Inflammatory macrophage (primary cell): ENCODE measurements at places on chromosomes 3 and 15.

GRCh38 chr3:183064475-183064874, 34.8 kb downstream of the MCCC1 start:
- no peak for DNase-seq

DNA sequence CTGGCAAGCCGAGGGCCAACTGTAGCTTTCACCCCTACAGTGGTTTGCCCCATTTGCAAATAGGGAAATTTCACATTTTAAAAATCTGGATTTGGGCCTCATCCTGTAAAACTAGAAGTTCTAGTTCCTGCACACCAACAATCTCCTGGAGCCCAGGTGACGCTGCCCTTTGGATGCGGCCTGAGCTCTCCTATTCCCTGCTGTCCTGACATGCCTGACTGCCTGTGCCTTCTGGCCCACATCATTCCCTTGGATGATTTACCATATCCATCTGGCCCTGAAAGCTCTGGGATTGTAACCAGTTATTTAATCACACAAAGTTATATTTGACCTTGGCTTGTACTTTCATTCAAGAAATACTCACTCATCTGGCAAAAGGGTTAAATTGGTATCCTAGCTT, 272.3 kb downstream of the ARRDC4 start:
- no peak for DNase-seq

DNA sequence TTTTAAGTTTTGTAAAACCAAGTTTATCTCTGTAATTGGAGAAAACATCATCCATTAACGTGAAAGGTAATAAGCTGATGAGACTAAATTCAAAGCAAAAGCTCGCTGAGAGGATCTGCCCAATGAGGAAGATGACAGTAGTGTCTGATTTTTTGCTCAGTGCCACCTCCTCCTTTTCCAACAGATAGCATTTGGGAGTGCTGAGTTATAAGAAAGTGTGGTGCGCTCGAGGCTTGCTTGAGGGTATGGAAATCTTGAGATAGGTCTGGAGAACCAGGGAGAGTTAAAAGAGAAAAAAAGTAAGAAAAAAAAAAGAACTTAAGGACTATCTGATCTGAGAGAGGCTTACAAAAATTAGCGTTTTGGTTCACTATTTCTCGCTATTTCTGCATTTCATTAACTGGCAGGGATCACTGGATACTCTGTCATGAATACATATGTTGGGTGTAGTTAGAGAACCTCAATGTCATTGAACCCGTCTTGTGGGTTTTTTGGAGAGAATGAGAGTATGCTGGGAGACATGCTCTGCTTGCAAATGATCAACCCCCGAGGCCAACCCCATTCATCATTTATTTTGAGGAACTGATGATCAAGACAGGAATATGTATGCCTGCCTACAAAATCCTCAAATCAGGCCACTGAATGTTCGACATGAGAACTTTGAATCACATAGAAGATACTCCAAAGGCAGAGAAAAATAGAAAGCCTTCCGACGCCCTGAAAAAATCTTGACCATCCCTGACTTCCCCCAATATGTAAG, 973 bp upstream of the USP13 start:
- no peak for DNase-seq

GRCh38 chr3:115081444-115081843, 65.6 kb downstream of the ZBTB20 start:
- DNase-seq: no peak

- peak; percentile 79 for DNase-seq
These were observed 68.9 kb upstream of the TNFSF10 start for GRCh38 chr3:172591876-172592771.

- DNase-seq: no peak
These were observed 64.3 kb downstream of the MGLL start for GRCh38 chr3:127758013-127758412.

DNA sequence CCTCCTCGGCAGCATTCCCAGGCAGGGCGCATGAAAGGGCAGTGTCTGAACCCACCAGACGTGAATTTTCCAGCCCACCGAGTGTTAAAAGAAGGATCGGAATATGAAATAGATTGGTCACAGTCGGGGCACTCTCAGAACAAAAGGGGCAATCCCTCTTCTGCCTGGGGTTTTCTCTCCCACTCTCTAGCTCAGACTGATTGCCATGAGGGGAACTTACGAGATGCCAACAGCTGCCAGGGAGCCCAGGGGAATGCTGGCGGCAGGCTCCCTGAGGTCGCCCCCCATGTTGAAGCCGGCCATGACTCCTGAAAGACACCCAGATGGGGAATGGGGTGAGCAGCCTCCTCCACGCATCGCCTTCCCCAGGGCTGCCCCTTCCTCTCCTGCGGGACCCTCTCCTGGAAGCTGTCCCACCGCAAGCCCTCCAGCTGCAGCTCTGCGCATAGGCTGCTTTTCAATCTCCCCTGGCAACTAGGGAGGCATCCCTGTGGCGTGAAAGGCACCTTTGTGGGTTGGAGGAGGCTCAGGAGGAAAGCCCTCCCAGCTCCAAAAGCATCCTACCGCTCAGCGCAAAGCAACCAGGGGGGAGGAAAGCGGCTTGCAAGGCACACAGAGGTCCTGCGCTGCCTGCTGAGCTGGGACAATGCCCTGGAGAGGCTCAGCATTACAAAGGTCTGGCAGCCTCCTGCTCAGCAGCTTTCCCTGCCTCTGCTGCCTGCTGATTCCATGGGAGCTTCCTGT, 64.8 kb upstream of the HEG1 start:
- no peak for DNase-seq

- DNase-seq: no peak
These were observed at the start of gene C3orf20 for GRCh38 chr3:14674841-14675240. TSS of gene C3orf20 (plus strand) at chr3:14675141. CDS start at chr3:14682714, 7,573 bp downstream.
